Stimulated activated CD4-positive, alpha-beta T cell treated with anti-CD3 and anti-CD28 coated beads, Interleukin-2, amount 100 ng/mL, for 4 hours (primary cell): ENCODE measurements at places on chromosomes 7 and 10.

DNA sequence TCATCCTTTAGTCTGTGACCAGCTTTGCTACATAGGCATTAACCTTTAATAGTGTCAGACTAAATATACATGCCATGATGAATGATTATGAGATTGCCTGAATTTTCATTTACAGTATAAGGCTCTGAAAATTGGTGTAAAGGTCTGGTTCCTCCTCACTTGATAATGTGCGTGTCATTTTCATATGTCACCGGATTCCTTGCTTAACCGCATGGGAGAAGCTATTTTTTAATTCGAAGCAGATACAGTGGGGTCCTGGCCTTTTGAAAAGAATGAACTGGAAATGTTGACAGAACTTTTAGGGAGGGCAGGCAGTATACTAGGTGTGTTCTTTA lies 192.4 kb upstream of the SH2B2 start:
- no peak for DNase-seq

DNA sequence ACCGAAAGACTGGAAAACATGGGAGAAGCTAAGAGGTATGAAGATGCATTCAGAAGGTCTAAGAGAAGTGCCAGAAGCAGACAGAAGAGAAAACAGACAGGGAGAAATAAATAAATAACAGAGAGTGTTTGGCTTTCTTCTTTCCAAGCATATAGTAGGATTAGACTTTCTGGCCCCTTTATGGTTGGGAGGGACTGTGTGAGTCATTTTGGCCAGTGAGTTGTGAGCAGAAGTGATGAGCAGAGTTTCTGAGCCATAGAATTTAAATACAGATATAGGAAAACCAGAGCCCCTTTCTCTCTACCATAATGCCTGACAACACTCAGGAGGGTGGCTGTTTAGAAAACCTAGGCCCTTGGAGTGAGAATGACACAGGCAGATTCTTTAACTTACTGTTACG lies 171.0 kb downstream of the PPP1R17 start:
- DNase-seq: no peak

DNA sequence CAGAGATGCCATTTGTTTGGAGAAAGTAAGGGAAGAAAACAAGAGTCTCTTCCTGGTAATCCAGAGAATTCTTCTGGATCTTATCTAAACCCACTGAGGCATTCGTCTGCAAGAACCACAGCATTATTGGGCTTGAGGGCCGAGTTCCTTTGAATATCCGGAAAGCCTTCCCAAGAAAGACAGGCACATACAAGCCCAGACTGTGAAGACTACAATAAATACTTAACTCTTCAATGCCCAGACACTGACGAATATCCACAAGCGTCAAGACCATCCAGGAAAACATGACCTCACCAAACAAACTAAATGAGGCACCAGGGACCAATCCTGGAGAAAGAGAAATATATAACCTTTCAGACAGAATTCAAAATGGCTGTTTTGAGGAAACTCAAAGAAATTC lies 99.0 kb downstream of the RNF32 start:
- no peak for DNase-seq

DNA sequence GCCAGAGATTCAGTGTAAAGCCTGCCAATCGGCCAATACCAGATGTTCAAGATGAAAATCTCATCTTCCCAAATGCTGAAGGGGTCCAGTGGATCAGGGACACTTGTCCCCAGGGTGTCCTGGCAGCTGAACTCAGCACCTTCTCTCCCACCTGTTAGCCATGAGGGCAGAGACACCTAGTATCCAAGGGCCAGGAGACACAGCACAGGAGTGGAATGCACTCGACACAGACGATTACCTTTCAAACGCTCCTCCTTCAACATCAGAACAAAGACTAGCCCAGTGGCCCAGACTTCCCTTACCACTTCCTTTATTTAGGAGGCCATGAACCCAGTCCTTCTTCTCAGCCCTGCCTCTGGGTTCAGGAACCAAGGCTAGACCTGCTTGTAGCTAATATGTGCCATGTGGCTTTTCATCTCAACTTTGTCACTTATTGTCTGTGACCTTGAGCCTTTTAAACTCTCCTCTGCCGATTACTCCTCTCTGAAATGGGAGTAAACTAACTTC lies 180.3 kb upstream of the PLXNA4 start:
- no peak for DNase-seq

- DNase-seq: peak; percentile 5
Measured at GRCh38 chr10:122911889-122912484, 1.6 kb downstream of the FAM24A start.

DNA sequence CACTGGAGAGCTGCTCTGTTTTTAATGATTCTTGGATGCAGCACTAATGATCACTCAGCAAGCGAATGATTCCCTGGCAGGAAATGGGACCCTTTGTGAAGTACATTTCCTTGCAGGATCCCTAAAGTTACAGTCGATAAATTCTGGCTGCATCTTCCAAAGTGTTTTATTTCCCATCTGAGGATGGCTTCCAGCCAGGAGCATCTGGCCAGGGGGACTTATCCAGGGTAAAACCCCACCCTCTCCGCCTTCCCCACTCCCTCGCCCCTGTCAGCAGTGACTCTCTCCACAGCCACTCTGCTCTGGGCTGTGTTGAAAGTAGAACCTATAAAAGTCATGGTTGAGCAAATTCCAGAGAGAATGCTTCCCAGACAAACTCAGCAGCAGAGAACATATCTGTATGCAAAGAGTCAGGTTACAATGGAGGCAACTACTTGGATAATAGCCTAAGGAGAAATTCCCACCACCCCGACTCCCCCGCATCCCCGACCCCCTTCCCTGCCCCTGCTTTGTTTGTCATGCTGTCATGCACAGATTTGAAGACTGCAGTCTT lies 111.0 kb upstream of the ANLN start:
- DNase-seq: no peak

GRCh38 chr10:127400216-127400615 lies 148.9 kb upstream of the NPS start:
- no peak for DNase-seq

GRCh38 chr10:71727738-71728737 lies 8.5 kb upstream of the C10orf105 start:
- DNase-seq: no peak

DNA sequence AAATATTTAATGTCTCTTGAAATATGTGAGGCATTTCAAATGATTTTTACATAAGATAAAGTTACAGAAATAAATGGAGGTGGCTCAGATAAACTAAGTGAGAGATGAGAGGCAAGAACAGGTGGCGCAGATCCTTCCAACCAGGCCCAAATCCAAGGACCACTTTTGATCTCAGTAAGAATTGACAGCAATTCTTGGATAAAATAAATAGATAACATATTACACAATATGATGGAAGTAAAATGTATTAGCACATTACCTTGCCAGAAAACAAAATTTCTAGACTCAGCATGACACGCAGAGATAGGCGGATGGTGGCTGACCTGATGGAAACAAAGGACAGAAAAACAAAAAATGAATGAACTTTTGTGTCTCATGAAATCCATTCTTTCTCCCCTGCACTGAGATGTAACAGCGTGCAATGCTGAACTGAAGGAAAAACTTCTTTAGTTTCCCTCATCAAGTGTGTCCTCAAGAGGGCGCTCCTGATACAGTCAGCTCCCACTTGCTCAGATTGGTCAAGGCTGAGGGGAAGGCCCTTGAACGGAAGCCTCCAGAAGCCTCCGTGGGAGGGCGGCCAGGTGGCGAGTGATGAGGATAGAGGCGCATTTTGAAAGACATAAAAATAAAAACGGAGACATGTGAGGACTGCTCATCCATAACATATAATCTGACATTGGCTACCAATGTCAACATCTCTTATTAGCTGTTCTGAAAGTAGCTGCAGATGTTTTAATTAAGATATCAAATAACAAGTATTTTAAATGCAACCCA lies 62.8 kb upstream of the GSDME start:
- DNase-seq: peak; percentile 64

- no peak for DNase-seq
Measured at GRCh38 chr7:134761266-134761665, 18.2 kb upstream of the CALD1 start.

GRCh38 chr10:53276797-53277196 lies 504.2 kb upstream of the MBL2 start:
- DNase-seq: no peak

DNA sequence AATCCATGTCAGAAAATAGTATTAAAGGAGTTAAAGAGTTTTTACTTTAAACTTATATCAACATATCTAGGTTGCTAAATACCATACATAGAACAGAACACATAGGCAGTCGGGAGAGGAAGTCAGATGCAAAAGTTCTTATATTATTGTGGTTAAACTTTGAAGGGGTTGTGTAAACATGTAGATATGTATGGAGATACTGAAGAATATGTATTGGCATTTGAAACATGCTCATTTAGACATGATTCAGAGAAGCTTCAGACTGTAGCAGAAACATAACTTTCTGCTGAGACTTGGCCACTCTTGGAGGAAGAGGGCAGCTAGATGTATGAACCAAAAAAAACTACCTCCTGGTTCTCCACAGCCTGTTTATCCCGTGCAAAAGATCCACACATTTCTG lies 103.5 kb upstream of the FERD3L start:
- no peak for DNase-seq

- no peak for DNase-seq
Measured at GRCh38 chr10:57202356-57202755, 841.3 kb upstream of the ZWINT start.

DNA sequence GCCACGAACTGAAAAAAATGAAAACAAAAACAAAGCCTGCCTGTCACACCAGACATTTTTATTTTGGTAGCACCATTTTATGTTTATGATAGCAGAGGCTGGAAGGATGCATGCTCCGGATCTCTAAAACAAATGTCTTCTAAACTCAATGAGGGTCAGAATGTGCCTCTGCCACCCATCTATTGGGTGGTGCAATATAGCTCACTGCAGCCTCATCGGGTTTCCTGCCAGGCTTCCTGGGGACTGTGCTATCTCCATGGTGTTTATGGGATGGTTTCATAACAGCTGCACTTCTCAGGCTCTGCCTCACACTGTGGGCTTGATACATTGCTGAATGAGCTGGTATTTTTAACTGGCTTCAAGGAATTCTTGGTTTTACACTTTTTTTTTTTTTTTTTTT lies 94.4 kb downstream of the ITIH5 start:
- no peak for DNase-seq

DNA sequence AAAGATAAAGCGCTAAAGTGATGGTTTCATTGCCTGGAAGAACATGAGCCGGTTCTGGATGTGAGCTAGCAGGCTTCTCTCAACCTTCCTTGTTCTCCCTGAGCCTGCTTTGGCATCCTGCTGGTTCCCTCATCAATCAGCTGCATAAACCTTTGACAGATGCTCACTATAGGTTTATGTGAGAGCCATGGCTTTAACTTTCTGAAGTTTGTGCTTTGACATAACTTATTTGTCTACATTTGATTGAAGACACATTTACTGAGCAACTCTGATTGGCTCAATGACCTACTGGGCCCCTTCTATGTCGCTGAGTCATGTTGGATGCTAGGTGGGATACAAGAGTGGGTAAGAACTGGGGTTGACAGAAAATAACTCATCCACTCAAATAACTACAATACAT lies 192.0 kb downstream of the ADAM12 start:
- no peak for DNase-seq

GRCh38 chr10:113177156-113177935 lies 227.3 kb downstream of the TCF7L2 start:
- DNase-seq: no peak

GRCh38 chr10:64880546-64880945 lies 1359.3 kb downstream of the REEP3 start:
- no peak for DNase-seq

DNA sequence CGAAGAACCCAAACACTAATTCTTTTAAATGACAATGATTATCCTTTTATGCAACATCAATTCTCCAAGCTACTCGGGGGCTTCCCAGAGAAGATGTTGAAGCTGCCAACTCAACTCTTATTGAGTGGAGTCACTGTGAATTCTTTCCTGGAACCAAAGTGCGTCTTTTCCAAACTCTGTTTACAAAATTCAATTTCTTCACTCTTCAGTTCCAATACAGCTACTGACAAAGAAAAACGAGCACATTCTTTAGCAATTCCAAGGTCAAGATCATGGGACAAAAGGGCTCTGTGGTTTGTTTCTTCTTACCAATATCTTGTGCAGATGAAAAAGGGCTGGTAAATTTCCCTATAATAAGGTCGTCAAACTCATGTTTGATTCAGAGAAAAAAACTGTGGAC lies 74.2 kb downstream of the FAS start:
- DNase-seq: no peak

DNA sequence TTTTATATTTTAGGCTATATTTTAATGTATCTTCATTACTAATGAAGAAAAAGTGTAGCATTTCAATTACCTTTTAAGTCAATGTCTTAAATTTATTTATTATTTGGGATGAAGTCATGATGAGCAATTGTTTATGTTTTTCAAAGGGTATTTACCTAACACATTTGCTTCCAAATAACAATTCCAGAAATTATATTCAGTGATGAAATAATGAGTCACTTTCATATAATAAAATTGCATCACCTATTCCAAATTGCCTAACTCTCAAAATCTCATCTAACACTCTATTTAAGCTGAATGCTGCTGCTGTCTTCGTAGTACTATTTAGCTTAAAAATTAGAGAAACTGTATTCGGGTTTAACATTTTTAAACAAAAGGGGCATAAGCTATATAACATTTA lies 97.7 kb downstream of the PRKG1 start:
- DNase-seq: no peak

GRCh38 chr10:29588629-29589421 lies 45.9 kb downstream of the SVIL start:
- DNase-seq: no peak

GRCh38 chr7:98821348-98821747 lies 48.5 kb downstream of the TMEM130 start:
- no peak for DNase-seq

- no peak for DNase-seq
Measured at GRCh38 chr10:36748128-36748871, 377.1 kb upstream of the ANKRD30A start.

- no peak for DNase-seq
Measured at GRCh38 chr10:118956802-118957442, 72.6 kb upstream of the NANOS1 start.

- DNase-seq: no peak
Measured at GRCh38 chr10:64086083-64086767, 565.0 kb downstream of the REEP3 start.

GRCh38 chr7:10767771-10768170 lies 205.9 kb upstream of the PHF14 start:
- no peak for DNase-seq
